ENCODE measurements at places on chromosomes 2 and 18. TPM values are rescaled to one million over a fixed set of nuclear protein-coding genes. Genes with fewer than 3 reads are reported as not detected.

Gene ONECUT2
- 0.87 TPM for total RNA-seq

Gene WDPCP
- total RNA-seq, result 5.3 TPM

DNA sequence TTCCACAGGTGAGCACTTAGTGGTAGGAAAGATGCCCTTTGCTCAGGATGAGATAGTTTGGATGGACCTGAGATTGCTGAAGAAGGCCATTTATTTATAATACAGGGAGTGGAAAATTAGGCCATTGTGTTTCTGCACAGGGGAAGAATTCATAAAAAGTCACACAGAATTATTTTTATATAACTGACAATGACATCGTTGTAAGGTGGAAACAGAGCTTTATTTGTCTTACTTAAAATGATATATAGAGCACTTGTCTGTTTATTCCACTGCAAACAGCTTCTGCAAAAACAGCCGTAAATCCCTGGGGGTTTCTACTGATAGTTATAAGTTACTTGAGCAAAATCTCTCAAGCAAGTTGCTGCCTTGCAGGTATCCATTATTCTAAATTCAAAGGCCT is 158.1 kb upstream of the ZNF521 start:
- no peak for DNase-seq

- DNase-seq, result no peak
Observed at GRCh38 chr2:45929674-45930395, 278.4 kb downstream of the PRKCE start.

- no peak for DNase-seq
Observed at GRCh38 chr2:2114707-2115245, 216.3 kb downstream of the MYT1L start.

DNA sequence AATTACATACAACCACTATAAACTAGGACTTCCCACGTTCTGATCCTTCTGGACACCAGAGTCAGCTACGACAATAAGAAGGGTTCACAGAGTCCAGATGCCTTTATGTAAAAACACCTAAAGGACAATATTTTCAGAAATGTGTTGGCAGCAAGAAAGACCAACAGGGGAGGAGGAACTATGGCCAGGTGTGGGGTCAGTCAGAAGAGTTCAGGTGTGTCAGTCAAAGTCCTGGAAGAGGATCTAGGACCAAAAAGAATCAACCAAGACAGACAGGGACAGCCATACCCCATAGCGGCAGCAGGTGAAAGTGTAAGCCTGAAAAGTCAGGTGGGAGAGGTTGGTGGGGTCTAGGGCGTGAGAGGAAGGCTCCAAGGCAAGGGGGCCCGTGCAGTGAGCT is 38.0 kb upstream of the YPEL5 start:
- DNase-seq, result no peak

- DNase-seq, result no peak
Observed at GRCh38 chr18:6269660-6270332, 144.9 kb downstream of the L3MBTL4 start.

DNA sequence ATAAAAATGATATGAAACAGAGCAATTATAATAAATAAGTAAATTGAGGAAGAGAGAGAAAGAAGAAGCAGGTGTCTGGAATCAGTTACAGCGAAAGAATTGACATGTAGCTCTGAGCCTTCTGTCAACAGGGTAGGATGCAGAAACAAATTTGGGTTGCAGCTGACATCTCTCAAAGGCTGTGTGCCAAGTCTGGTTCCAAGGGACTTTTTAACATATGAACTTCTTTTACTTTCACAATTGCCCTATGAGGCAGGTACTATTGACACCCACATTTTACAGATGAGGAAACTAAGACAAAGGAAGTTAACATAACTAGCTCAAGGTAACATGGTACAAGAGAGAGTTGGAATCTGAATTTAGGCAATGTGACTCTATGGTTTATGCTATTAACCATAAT is 260.0 kb downstream of the ASXL3 start:
- no peak for DNase-seq

DNA sequence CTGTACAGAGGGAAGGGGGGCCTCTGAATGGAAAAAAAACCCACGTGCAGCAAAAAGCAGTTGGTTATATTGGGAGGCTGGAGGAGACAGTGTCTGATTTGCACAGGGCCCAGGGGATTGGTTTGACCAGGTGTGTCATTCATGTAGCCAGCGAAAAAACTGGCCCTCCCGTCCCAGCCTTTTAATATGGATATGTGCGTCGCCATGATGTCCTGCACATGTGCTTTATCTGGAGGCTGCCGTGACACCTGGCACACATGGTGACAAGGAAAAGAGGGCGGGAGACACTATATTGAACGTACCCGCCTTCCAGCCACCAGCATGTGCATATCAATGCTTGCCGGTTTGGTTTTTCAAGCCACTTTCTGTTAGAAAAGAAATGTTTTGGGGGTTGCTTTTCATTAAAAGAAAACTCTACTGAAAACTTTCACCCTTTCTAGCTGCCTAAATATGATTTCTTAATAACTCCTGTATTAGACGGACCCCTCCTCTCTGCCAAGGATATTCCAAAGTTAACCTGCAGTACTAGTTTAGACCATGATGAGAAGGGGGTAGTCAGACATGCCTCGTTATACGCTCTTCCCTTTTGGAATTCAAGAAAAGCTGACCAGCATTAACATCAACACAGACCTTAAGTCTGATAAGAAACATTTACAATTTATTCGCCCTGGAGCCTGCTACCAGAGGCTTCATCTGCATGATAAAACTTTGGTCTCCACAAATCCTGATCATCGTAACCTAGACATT is 16.2 kb downstream of the SLC25A52 start:
- DNase-seq, result no peak

GRCh38 chr2:157498483-157498882 is 54.6 kb upstream of the CYTIP start:
- DNase-seq, result no peak

Data from mucosa of descending colon (tissue), 3 donors.